MCF 10A (cell line): ENCODE measurements at places on chromosomes 5 and 9. TPM values are rescaled to one million over a fixed set of nuclear protein-coding genes. Genes with fewer than 3 reads are reported as not detected.

The STC2 gene
- total RNA-seq = 316 and 414 TPM in 2 replicates

DNA sequence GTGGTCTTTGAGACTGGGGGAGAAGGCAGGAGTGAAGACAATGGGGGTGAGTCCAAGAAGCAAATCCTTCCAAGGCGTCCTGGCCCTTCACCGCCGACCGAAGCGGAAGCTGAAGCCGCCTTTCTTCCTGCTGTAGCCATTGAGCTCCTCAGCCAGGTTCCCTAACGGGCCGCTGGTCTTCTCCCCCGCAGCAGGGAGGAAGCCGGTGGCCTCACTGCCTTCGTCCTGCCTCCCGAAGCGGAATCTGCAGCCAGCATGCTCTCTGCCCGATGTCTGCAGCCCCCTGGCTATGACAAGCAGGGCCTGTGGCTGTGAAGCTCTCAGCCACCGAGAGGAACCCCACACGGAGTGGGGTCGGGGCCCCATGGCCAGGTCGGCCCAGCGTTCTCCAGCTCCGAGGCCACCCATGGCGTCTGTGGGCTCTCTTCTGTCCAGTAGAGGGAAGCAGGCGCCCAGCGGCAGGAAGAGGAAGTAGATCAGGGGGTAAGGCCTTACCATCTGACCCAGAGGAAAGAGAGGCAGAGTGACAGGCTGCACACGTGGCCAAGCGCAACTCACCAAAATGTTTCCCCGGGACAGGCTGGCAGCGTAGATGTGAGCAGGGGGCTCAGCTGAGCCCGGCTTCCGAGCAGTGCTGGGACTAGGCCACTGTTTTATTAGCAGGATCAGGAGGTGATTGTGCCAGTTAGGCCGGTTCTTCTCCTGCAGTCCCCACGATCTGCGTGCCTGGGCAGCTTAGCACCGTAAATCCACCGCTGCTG lies 3.1 kb downstream of the QRFP start:
- H3K4me1 ChIP-seq = no peaks in the 10 kb centered on the region
- H3K36me3 ChIP-seq = peaks cover 43% of the 10 kb centered on the region
- peak; percentile 9 for DNase-seq
- H3K27me3 ChIP-seq = no peaks in the 10 kb centered on the region
- H3K4me3 ChIP-seq = no peak overlapping the region
- peak overlapping the region; percentile 23 for H3K27ac ChIP-seq

DNA sequence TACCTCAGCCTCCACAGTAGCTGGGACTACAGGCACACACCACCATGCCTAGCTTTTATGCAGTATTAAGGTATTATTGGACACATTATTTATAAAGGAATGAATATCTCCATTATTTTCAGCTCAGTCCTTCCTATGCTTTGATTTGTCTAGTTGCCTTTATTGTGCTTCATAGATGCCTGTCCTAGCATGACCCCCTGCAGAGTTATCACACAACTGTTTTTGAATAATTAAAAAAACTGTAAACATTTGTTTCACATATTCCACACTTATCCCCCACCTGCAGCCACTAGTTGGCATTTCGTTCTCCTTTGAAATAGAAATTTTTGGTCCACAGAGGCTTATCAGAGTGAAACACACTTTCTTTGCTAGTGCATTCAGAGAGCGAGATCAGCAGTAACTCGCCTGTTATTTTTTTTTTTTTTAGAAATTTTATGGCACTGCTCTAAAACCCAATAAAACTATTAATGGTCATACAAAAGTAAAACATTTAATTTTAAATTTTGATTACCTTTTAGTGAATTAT lies 151.8 kb upstream of the RASA1 start:
- no peak overlapping the region for H3K4me3 ChIP-seq
- H3K27ac ChIP-seq = peak overlapping the region; percentile 41
- DNase-seq = no peak
- H3K27me3 ChIP-seq = no peaks in the 10 kb centered on the region
- peaks cover 30% of the 10 kb centered on the region for H3K4me1 ChIP-seq

The ZDHHC11B gene
- 0.17 TPM in 1 of 2 replicates, not detected in the other for total RNA-seq

DNA sequence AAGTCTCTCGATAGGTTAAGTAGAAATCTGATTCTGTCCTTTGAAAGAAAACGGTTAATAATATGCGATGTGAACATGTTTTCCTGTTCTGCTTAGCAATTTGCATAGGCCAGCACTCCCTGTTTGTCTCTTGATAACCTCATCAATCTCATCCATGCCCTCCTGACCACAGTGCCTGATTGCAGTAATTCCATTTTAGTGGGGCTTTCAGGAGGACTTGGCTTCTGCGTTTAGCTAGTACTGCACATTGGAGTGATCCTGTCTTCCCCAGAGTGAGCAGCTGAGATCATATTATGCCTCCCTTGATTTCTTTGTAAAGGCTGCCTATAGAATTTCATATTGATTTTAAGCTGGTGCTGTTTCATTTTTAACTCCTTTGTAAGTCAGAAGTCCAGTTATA lies 335.9 kb upstream of the ISL1 start:
- H3K4me3 ChIP-seq = no peak overlapping the region
- H3K4me1 ChIP-seq = no peaks in the 10 kb centered on the region
- H3K36me3 ChIP-seq = no peaks in the 10 kb centered on the region
- H3K27ac ChIP-seq = no peak overlapping the region
- no peak for DNase-seq

- H3K27ac ChIP-seq = peak overlapping the region; percentile 53
- H3K27me3 ChIP-seq = no peaks in the 10 kb centered on the region
- peaks cover 88% of the 10 kb centered on the region for H3K36me3 ChIP-seq
- DNase-seq = peak; percentile 72
- H3K4me1 ChIP-seq = peaks cover 16% of the 10 kb centered on the region
- no peak overlapping the region for H3K4me3 ChIP-seq
Observed at GRCh38 chr5:172383191-172383802, 71.0 kb downstream of the SH3PXD2B start.

DNA sequence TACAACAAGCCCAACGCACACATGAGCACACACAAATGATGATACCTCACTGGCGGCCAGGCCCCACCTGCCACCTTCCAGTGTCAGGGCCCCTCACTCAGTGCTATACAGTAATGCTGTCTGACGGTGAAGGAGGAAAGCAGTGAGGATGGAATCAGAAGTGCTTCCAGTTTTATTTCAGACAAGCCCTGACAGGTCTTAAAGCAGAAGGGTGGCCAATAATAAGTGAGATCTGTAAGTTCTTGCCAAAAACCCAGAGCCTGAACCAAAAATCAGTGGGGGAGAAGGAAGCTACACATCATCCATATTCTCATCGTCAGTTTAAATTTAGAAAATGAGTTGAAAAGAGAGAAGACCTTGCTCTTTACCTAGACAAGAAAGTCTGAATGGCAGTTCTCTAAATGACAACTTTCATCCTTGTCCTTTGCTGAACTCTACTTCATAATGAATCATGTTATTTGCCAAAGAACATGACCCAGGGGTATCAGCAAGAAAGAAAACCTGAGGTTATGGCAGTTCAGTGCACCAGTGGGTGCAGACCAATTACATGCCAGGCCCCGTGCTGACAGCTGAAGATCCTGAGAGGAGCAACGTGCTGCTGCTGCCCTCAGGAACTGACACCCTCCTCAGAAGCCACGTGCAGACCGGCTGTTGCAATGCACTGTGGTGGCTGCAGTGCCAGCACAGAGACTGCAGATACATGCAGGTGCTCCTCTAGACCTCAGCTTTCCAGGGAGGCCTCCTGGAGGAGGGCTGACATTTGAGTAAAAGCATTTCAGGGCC lies 118.7 kb downstream of the DROSHA start:
- H3K27ac ChIP-seq = peak overlapping the region; percentile 69
- H3K4me3 ChIP-seq = no peak overlapping the region
- no peaks in the 10 kb centered on the region for H3K27me3 ChIP-seq
- H3K4me1 ChIP-seq = peaks cover 36% of the 10 kb centered on the region

The DAB2 gene
- 0.68 and 2.1 TPM in 2 replicates for total RNA-seq

- DNase-seq = no peak
- no peaks in the 10 kb centered on the region for H3K27me3 ChIP-seq
- H3K36me3 ChIP-seq = peaks cover 6% of the 10 kb centered on the region
- H3K4me1 ChIP-seq = no peaks in the 10 kb centered on the region
- H3K27ac ChIP-seq = no peak overlapping the region
Observed at GRCh38 chr5:81904166-81904565, 67.7 kb upstream of the ATG10 start.

DNA sequence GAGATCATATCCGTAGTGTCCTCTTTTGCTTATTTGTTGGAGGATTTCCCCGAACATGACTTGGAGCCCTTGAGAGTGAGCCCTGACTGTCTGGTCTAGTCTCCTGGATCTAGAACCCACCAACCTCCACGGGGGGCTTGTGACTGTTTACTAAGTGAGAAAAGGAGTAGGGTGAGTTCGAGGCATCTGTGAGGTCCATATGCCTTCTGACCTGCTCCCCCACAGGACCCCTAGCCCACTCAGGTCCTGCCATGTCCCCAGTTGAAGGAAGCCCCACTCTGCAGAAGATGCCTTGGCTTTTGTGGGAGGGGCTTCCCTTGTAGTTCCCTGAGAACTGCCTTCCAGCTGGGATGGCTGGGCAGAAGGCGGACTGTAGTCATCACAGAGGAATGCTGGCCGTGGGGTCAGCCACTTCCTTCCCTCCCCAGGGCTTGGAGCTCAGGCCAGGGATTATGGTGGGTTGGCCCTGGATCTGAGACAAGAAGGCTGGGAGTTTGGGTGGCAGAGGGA lies 7.0 kb upstream of the IRF1 start:
- no peaks in the 10 kb centered on the region for H3K27me3 ChIP-seq
- DNase-seq = peak; percentile 96
- H3K4me1 ChIP-seq = peaks cover 32% of the 10 kb centered on the region
- H3K27ac ChIP-seq = peak overlapping the region; percentile 83

DNA sequence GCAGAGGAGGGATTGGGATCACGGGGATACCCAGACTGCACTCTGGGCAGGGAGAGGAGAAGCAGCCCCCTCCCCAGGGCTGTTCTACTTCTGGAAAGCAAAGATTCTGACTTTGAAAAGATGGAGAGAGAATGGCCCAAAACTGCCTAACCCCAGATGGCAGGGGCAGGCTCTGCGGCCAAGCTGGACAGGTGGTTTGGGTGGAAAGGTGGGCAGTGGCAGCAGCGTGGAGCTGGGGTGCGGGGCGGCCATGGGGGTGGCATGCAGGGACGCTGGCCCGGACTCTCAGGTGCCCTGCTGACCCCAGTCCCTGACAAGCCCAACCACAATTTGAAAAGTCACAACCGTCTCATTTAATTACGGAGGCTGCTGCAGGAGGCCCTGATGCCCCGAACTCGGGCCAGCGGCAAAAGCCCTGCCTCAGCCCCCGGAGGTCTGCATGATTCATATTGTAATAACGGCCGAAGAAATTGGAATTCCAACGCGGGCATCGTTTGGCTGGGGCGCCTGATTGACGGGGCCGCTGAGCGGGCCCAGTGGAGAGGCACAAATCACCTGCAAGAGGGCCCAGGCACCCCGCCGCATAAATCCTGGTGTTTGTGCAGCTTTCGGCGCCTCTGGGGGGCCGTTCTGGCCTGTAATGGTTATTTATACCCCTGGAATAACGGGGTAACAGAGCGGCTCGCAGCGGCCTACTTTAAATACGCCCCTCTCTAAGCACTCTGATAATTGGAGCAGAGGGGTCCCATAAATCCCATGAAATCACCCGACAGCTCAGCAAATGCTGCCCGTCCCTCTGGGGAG lies 41.8 kb upstream of the FCN2 start:
- no peaks in the 10 kb centered on the region for H3K36me3 ChIP-seq
- H3K27me3 ChIP-seq = peaks cover 31% of the 10 kb centered on the region
- no peaks in the 10 kb centered on the region for H3K4me1 ChIP-seq
- H3K27ac ChIP-seq = no peak overlapping the region
- DNase-seq = no peak
- no peak overlapping the region for H3K4me3 ChIP-seq

GRCh38 chr9:92934321-92934720 lies 13.0 kb upstream of the FGD3 start:
- H3K4me3 ChIP-seq = no peak overlapping the region
- H3K27me3 ChIP-seq = peaks cover 21% of the 10 kb centered on the region
- peaks cover 1% of the 10 kb centered on the region for H3K4me1 ChIP-seq
- H3K27ac ChIP-seq = no peak overlapping the region

- H3K4me1 ChIP-seq = peaks cover 11% of the 10 kb centered on the region
- peak overlapping the region; percentile 89 for H3K27ac ChIP-seq
Observed at GRCh38 chr5:53378590-53379247, 101.7 kb upstream of the FST start.

GRCh38 chr5:178419196-178419595 lies 171.0 kb downstream of the COL23A1 start:
- peaks cover under 1% of the 10 kb centered on the region for H3K27me3 ChIP-seq
- no peak overlapping the region for H3K4me3 ChIP-seq
- H3K36me3 ChIP-seq = no peaks in the 10 kb centered on the region
- DNase-seq = no peak
- peaks cover 7% of the 10 kb centered on the region for H3K4me1 ChIP-seq

DNA sequence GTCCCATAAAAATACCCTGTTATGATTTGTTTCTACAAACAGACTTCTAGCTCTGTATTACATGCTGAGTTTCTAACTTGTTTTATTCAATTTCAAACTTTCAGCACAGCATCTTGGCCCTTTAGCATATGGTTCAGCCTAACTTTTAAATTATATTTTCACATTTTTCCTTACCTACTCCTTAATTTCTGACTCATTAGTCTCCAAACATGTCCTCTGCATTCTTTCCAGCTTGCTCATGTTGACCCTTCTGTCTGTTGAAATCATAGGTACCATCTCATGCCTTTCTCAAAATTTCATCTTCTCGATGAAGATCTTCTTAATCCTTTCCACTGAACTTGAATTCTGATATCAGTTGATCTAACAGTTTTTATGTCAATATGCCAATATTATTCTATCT lies 200.9 kb upstream of the RIOK2 start:
- peak; percentile 41 for DNase-seq
- H3K4me1 ChIP-seq = no peaks in the 10 kb centered on the region
- H3K27me3 ChIP-seq = no peaks in the 10 kb centered on the region
- H3K36me3 ChIP-seq = no peaks in the 10 kb centered on the region
- H3K4me3 ChIP-seq = no peak overlapping the region

DNA sequence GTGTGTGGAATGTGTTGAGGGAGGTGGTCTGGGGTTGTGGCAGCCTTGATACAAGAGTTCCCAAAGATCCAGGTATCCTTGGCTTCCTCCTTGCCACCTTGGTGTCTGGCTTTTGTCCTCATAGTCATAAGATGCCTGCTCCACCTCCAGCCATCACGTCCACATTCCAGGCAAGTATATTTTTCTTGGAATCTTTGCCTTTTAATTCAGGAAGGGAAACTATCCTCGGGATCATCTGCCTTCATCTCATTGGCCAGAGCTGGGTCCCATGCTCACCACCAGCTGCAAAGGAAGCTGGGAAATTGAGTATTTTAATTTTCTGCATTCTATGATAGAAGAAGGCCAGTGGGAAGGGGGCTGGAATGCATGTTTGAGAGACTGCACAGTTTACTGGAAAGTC lies 186.7 kb downstream of the C9orf50 start:
- no peak overlapping the region for H3K4me3 ChIP-seq
- no peaks in the 10 kb centered on the region for H3K4me1 ChIP-seq
- no peak overlapping the region for H3K27ac ChIP-seq
- H3K36me3 ChIP-seq = no peaks in the 10 kb centered on the region
- DNase-seq = no peak

The CSF1R gene
- total RNA-seq = 0.88 and 1.6 TPM in 2 replicates

The FGF1 gene
- 0.34 and 0.65 TPM in 2 replicates for total RNA-seq

The WDR38 gene
- not detected in 2 replicates for total RNA-seq

The GABRB2 gene
- not detected in 2 replicates for total RNA-seq

The LCN2 gene
- total RNA-seq = 7.7 and 41.6 TPM in 2 replicates

The ST8SIA4 gene
- total RNA-seq = 0.26 and 0.54 TPM in 2 replicates
